ENCODE measurements at places on chromosomes 6 and 20.

DNA sequence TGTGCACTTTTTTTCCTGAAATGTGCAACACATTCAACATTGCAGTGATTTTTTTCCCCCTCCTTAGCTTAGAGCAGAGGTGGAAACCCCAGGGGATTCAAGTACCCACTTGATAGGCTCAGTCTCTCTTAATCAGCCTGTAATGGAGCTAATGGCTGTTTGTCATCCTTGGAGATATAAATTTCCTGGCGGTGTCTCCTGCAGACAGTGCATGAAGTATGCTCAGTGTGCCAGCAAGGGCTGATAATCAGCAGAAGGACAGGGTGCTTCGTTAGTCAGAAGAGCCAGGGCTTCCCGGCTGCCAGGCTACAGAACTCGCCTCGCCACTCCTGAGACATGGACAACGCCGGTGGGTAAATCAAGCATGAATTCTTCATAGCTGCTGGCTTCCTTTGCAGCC lies 69.8 kb upstream of the PHACTR2 start:
- DNase-seq = no peak

DNA sequence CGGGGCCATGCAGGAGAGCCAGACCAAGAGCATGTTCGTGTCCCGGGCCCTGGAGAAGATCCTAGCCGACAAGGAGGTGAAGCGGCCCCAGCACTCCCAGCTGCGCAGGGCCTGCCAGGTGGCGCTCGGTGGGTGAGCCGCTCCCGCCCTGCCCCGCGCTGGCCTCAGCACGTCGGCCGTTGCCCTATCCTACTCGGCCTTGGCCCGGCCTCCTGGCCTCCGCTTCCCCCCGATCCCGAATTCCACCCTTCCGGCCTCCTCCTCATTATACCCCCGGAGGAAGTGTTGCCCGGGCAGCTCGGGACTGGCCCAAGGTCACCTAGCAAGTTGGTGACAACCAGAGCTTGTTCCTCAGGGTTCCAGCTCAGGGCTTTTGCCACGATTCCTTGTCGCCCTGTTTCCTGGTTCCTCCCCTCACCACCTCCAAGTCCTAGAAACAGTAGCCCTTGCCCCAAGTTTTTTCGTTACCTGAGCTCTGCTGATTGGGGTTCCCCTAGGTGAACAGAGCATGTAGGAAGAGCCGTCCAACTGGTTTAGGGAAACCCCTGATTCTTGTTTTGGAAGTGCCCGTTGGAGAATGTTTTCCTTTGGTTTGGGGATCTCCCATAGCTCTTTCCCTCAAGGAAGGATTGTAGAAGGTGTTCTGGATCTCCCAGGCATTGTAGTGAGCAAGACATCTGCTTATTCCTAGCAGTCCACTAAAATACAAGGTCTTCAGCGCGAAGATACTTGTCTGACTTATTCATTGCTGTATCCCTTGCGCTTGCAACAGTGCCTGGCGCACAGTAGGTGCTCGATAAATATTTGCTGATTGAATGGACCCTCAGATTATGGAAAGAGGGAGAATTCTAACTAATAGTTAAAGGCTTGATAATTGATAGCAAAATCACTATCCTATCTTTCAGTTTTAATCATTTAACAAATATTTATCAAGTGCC lies 641 bp downstream of the ARFGEF2 start:
- peak; percentile 73 for DNase-seq

DNA sequence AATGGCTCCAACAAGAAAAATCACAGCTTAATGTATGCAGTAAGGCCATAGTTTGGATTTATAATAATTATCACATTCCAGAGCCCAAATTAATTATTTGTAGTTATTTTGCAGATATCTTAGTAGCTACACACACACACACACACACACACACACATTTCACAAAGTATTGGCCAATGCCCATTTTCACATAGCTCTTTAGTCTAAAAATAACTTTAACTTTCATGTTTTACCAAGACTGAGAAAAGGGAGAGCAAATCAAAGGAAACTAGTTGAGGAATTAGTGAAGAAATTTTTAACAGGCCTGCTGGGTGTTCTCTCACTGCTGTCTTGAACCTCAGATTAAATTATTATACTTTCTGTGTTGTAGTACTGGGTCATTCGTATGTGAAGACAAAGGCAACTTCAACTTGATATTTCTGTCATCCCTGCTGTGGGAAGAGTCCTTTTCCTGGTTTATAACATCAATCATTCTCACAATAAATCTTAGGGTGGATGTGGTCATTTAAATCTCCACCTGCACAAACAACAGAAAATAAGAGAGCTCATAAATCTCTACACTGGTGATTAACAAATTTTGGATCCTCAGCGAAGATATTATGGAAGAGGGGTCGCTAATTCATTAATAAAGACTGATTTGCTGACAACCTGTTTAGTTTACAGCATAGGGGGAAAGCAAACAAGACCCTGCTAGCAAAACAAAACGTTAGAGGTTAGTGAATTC lies 1.6 kb upstream of the TCF21 start:
- DNase-seq = no peak

- DNase-seq = peak; percentile 29
Measured at GRCh38 chr20:56504373-56505005, 20.1 kb upstream of the FAM209A start.

- DNase-seq = peak; percentile 49
Measured at GRCh38 chr20:53829724-53830521, 236.3 kb upstream of the ZNF217 start.

DNA sequence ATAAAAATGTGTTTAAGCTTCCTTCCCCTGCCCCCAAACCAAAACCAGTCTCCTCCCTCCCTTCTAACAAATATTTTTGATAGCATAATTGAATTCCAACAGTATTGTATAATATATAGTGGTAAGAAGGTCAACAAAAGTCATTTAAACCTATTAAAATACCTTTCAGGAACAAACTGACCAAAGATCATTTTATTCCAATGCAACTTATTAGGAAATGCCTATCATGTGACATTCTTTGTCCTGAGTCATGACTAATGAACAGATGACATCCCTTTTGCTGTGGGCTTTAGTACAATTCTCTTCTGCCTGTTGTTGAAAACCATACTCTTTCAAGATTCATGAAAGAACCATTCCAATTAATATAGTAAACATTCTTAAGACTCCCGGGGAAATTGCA lies 51.5 kb upstream of the TRAF3IP2 start:
- DNase-seq = no peak

DNA sequence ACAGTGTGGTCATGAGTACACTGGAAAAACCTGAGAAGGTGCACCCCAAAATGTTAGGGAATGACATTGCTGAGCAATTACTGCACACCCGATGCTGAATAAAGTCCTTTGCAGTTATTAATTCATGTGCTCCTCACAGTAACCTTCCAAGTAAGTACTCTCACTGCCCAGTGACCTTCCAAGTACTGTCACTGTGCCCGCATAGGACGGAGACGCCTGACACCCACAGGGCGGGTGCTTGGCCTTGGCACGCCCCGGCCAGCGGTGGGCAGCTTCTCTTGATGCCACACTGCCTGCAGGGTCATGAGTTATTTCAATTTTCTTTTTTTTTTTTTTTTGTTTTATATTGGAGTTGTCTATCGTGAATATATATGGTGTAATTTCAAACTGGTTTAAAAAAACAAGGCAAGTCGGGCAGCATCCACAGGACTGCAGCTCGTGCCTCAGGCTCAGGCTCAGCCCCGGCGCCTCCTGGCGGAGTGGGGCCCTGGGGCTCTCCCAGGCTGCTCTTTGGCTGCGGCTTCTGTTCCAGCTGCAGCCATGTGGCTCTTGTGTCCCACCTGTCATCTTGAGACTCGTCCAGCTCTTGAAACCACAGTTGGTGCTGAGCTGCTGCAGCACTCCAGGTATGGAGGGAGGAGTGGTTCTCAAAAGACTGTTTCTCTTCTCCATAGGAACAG lies 27.0 kb downstream of the PNLDC1 start:
- DNase-seq = no peak

DNA sequence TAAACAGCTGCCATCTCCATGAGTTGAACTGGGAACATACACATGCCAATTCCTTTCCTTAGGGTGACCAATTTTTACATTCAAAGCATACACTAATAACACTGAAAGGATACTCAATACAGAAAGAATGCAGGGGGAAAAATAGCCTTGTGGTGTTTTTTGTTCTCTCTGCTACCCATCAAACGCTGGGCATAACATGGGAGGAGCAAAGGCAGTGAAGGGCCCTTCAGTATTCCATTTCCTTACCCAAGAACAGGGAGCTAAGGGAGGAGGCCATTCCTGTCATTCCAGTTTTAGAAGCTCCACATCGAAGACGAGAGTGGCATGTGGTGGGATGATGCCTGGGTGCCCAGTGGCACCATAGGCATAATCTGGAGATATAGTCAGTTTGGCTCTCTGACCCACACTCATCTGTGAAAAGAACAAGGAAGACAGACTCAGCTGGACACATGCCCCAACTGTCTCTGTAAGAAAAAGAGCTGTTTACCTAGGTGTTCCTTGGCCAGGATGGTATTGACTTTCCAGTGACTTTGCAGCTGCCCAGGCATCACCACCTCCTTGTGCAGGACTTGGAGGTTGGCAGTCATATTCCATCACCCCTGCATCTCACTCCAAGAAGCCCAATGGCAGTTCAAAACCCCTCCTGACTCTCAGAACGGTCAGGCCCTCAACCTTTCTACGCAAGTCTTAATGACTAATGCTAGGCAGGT lies 20.9 kb downstream of the FKBP1A start:
- DNase-seq = no peak

GRCh38 chr20:43689165-43689564 lies 22.3 kb downstream of the MYBL2 start:
- no peak for DNase-seq

GRCh38 chr6:104312851-104313250 lies 546.9 kb downstream of the HACE1 start:
- DNase-seq = no peak

GRCh38 chr20:19944772-19945459 lies 72.2 kb upstream of the NAA20 start:
- no peak for DNase-seq

- no peak for DNase-seq
Measured at GRCh38 chr6:21608601-21609000, 15.1 kb downstream of the SOX4 start.

GRCh38 chr20:58665606-58666005 lies 14.5 kb downstream of the STX16 start:
- no peak for DNase-seq

DNA sequence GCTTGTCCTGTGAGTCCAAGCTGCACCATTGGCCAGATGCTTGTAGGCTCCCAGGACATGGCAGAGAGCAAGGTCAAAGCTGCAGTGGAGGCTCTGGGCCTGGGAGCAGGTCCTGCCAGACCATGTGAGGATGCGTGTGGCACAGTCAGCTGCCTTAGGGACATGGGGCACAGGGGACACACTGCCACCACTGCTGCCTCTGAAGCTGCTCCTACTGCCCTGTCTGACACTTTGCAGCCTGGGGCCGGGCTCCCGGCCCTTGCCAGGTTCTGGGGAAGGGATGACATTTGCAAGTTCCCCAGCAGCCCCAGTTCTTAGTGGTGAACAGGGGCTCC lies 13.2 kb upstream of the FUT9 start:
- DNase-seq = no peak

- DNase-seq = no peak
Measured at GRCh38 chr6:12590901-12591300, 125.7 kb upstream of the PHACTR1 start.

- DNase-seq = no peak
Measured at GRCh38 chr6:106547601-106548453, 81.5 kb downstream of the RTN4IP1 start.

GRCh38 chr6:56856036-56856580 lies 98.8 kb upstream of the BEND6 start:
- no peak for DNase-seq

DNA sequence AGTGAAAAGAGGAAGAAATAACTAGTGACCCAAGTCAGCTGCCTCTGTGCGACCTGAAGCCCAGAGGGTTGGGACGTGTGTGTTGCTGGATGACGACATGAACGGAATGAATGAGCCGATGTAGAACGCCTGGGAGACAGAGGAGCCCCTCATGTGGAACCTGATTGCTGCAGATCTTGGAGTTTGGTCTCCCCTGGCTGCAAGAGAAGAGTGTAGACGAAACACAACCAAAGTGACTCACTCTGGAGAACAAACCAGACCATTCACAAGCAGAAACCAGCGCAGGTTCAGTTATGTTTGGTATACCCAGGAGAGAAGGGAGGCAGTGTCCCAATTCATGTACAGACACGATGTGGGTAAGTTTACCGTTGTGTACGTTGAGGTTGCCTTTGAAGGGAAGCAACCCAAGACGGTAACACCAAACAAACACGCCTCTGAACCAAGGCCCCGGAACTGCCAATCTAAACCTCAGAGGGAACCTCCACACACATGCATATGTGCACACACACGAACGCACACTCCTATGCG lies 265.9 kb downstream of the BMP7 start:
- no peak for DNase-seq

- no peak for DNase-seq
Measured at GRCh38 chr6:9437836-9438235, 977.0 kb downstream of the TFAP2A start.

DNA sequence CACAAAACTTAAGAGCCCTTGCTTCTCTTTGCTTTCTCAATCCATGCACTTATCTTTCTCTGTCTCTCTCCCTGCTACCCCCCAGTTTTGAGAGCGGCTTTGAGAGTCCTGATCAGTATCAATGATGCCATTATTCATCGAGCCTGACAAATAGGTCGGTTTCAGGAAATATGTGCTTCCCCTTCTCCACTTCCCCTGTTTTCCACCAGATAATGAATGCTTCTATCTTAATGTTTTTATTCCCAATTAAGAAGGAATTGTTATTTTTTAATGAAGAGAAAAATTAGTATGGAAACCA lies 117.7 kb downstream of the KIF13A start:
- no peak for DNase-seq

GRCh38 chr6:11328613-11329247 lies 96.3 kb upstream of the NEDD9 start:
- DNase-seq = no peak

GRCh38 chr6:35146453-35146852 lies 5.3 kb upstream of the TCP11 start:
- no peak for DNase-seq

DNA sequence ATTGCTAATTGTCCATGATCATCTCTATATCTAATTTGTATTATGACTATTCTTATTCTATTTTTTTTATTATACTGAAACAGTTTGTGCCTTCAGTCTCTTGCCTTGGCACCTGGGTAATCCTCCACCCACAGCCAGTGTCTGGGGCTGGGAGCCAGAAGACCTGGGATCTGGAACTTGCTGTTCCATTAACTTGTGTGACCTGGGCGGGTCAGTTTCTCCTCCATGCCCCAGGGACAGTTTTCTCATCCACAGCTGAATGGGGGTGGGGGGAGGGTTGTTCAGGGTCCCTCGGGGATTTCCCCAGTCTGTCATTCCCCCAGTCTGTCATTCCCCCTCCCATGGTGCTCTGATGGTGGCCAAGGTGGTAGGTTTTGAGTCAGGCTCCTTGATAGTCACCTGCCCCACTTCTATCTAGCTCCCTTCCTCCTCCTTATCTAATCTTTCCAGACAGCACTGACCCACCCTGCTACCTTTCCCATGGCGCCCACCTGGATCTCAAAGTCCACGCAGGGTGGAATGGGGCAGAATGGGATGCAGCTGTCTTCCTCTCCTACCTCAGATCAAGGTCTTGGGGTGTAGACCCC lies 10.9 kb downstream of the ITPR3 start:
- no peak for DNase-seq

GRCh38 chr6:89630488-89630887 lies 8.1 kb downstream of the LYRM2 start:
- DNase-seq = no peak

All from germinal center (tissue), 1 donor.